Activated gamma-delta T cell treated with anti-CD3 and anti-CD28 coated beads, Interleukin-2, amount 50 U/mL, for 16 hours (primary cell): ENCODE measurements at places on chromosomes 2 and 18.

DNA sequence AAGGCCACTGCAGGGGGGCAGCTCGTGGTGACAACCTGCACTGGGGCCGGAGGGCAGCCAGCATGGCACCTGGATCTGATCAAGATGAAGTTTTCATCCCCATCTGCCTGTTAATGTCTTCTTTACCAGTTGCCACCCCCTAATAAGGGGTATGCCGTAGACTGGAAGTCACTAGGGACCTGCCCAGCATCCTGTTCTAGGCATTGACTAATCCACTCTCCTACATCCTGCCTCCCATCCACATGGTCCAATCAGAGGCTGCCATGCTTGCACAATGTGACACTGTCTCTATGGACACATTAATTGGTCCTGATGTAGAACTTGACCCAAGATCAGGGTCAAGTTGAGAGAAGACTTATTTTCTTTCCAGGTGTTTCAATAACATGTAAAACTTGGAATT, 95.1 kb upstream of the LCLAT1 start:
- DNase-seq: no peak

GRCh38 chr2:96601382-96602292, 36.5 kb downstream of the KANSL3 start:
- DNase-seq: no peak

- DNase-seq: no peak
These were observed 47.0 kb upstream of the SEMA4C start for GRCh38 chr2:96916646-96917543.

DNA sequence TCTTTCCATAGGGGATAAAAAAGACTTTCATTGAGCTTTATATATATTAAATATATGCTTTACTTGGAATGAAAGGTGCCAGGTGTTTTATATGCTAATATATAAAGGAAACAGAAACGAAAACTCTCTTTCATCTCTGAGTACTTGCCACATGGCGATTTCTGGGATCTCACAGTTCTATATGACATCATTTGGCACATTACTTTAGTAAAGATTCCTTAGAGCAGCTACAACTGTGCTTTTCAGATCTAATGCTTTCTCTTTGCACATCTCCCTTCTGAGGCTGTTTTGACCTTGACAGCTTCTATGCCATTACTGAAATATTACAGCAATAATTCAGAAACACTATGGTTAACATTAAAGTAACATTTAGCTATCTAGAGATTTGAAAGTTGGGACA, 1082.9 kb upstream of the CDH2 start:
- no peak for DNase-seq

- DNase-seq: no peak
These were observed 513.4 kb upstream of the NETO1 start for GRCh38 chr18:73381016-73381698.

DNA sequence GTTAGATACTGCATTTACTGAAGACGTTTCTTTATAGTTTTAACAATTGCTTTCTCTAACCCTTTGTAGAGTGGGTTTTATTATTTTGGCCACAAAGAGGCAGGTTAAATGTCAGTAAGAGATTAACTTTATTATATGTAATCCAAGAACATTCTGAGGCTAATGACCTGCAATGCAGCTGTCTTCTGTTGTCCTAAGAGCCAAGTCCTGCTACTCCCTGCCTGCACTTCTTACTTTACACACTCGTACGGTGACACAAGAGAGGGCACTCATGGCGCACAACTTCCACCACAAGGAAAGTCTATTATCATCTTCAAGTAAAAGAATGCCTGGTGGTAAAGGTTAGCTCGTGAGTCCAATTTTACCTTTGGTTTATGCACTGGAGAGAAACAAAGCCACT, 471.0 kb upstream of the HNMT start:
- DNase-seq: no peak

- no peak for DNase-seq
These were observed 48.5 kb upstream of the CCDC150 start for GRCh38 chr2:196591004-196591403.

DNA sequence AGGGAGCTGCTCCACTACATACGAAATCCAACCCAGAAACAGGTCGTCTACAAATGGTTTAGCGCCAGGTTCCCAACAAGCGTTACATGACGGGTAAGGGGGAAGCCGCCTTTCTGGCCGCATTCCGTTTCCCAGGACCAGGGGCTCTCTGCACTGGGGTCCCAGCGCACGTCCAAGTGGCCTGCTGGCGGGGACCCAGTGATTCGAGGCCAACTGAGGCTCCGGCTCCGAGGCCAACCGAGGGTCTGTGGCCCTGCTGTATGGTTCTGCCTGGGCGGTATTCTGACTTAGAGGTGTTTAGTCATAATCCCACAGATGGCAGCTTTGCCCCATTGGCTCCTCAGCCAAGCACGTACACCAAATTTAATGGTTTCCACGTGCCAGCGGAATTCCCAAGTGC, 127.2 kb downstream of the PKP4 start:
- no peak for DNase-seq

- no peak for DNase-seq
These were observed 41.7 kb upstream of the NABP1 start for GRCh38 chr2:191636235-191636543.

- no peak for DNase-seq
These were observed 6.3 kb upstream of the SPP2 start for GRCh38 chr2:234044157-234044556.

DNA sequence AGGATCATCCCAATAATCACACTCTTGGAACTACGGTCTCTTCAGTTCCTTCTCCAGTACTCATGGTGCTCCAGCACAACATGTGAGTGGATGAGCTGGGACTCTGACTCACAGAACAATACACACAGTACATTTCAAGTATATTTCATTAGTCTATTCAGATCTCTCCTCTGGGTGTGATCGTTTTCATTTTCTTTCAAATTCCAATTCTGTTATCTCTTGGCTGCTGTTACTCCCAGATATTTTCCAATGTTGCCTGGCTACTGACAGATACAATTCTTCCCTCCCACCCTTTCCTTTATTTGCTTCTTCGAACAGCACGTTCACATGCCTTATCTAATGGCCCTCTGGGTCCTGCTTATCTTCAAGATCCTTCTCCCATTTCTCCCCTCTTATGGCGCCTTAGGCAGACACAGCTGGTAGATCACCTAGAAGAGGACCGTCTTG, 216.0 kb downstream of the ACKR3 start:
- DNase-seq: no peak

DNA sequence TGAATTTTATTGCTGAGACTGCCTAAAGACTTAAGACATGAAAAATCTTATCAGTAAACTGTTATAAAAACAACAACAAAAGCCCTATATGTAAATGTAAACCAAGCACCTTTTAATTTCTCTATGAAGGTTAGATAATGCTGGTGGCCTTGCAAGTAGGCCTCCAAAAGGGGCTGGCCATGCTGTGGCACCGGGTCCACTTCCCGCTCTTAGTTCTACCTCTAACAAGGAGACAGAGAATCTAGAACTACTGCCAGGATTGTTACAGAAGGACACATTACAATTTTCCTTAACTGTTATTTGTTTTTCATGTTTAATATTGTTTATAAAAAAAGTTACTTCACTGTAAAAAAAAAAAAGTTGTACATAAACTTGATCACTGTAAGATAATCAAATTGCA, 49.0 kb downstream of the UGP2 start:
- no peak for DNase-seq

- DNase-seq: no peak
These were observed 329.5 kb downstream of the CDH2 start for GRCh38 chr18:27847412-27847811.

- no peak for DNase-seq
These were observed 535.5 kb upstream of the ID2 start for GRCh38 chr2:8146132-8147005.

- no peak for DNase-seq
These were observed 102.7 kb downstream of the TWIST2 start for GRCh38 chr2:238950551-238950950.

GRCh38 chr18:75211002-75211621, 515 bp downstream of the TSHZ1 start:
- no peak for DNase-seq

DNA sequence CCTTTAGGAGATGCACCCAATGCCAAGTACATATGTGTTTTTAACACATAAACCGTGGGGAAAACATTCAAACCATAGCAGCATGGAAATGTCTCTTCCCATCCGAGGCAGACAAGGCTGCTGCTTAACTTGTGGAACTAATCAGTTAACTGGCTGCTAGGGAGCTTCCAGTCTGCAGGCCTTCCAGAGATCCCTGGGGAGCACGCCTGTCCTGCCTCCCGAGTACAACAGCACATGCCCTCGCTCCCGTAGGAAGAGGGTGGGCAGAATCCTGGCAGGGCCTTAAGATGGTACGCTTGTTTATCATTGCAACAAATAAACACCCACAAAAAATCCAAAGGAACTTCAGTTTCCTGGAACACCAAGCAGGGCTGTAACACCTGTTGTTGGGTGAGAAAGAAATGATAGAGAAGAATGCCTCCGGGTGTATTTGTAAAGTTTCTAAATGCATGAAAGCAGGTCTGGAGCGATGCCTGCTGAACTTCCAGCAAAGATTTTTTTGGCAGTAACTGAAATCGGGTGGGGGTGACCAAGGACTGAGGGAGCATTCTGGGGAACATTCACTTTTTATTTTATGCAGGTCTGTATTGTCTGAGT, 56.2 kb downstream of the EDAR start:
- no peak for DNase-seq

DNA sequence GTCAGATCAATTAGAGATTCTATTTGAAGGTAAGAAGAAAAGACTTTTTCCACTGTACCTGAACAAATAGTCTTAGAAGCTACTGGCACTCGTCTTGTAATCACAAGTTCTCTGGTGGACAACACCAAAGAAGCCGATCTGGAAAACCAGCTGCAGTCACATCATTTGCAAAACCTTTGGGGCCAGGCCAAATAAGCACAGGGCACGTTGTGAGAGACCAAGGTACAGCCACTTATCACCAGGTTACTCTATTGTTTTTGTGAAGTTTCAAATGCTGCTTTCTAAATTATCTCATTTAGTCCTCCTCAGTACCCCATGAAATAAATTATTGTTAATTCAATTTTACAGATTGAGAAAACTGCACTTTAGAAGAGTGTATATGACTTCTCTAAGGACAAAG, 18.5 kb downstream of the ROCK1 start:
- no peak for DNase-seq

DNA sequence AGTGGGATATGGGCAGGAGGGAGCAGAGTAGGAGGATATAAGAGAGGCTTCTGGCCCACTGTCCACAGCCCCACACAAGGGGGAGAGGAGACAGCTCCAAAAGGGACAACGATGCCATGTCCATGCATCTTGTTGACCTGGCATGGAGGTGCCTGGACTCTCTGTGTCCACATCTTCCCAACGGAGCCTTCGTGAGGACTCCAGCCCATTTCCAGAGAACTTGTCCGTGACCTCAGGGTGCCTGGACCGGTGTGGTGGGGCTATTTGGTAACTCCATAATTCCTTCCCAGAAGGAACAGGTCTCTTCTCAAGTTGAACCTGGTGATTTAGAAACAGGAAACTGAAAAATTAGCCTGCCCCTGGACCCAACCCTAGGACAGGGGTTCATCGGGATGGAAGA, 133.9 kb downstream of the CYP26B1 start:
- no peak for DNase-seq

- no peak for DNase-seq
These were observed 78.8 kb upstream of the TTC39C start for GRCh38 chr18:23935804-23936203.

DNA sequence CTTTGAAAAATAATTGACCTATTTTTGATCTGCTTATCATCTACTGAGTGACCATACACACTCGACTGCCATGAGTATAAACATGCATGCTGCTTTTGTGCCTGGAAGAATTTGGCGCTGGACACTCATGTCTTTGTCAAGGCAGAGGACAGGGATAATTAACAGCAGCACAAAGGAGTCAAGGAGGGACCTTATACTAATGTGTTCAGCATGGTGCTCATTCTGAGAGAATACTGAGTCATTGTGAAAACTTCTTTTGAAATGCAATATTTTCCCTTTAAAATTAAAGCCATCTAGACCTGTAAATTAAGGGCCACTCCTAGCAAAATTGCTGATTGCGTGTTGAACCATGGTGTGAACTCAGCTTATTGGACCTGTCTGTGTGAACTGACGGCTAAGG, 116.3 kb downstream of the ZNF532 start:
- no peak for DNase-seq

GRCh38 chr2:113888641-113889470, 1.0 kb upstream of the ACTR3 start:
- DNase-seq: no peak

DNA sequence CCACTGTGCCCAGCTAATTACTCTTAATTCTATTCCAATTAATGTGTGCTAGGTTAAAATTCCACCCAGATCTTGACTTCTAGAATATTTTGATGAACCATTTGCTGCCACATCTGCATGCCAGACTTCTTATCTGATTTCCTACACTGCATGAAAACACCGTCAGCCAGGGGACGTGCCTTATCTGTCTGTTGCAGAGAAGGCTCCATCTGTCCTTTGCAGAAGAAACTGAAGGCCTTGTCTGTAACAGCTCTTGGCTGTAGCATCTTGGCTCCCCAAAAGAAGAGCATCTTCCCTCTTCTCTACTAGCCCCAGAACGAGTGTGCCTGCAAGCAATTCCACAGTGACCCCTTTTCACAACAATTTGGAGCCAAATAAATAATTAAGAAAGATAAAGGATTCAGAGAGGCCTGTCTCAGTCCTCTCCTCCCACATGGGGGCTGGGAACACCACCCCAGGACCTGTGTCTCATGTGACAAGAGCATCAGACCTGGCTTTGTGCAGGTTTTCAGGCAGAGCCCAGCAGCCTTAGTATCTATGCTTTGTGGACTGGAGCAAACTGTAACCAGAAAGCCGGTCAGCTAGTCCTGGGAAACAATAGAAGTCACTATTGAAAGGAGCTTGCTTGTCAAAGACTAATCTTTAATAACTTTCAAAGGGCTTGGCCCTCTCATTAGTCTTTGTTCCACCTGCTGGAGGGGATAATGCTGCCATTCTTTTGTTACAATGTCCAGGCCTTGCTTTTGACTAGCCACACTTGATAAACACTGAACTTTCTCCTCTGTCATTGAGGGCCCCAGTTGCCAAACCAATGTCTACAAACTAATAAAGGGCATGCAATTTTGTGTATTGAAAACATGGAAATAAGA, 84.0 kb upstream of the NEUROD1 start:
- DNase-seq: no peak

DNA sequence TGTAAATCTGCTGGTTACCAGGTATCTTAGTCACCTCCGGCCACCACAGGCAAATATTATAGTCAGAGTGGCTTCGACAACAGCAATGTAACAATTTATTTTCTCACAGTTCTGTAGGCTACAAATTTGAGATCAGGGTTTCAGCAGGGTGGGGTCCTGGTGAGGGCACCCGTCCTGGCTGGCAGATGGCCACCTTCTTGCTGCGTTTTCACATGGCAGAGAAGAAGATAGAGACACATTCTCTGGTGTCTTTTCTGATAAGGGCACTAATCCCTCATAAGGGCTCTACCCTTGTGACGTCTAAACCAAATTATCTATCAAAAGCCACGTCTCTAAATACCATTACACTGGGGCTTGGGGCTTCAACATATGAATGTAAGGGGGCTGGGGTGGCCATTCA, 843.2 kb upstream of the FANCL start:
- no peak for DNase-seq

GRCh38 chr2:1721706-1722646, 22.3 kb downstream of the PXDN start:
- DNase-seq: no peak
